ENCODE measurements at places on chromosomes 7 and 10. TPM values are rescaled to one million over a fixed set of nuclear protein-coding genes. Genes with fewer than 3 reads are reported as not detected.
A peak's percentile ranks its signal among the peaks of the same experiment; 100 is the strongest.

Gene SLC25A13
- 84.9 TPM for total RNA-seq

Gene HMX2
- total RNA-seq = not detected

Gene PAPOLB
- not detected for total RNA-seq

Gene TRIM73
- total RNA-seq = 4.5 TPM

Gene ZNF804B
- not detected for total RNA-seq

- no peak overlapping the region for H3K4me3 ChIP-seq
- no peaks in the 10 kb centered on the region for H3K4me1 ChIP-seq
- no peak overlapping the region for H3K27ac ChIP-seq
- DNase-seq = no peak
- no peaks in the 10 kb centered on the region for H3K36me3 ChIP-seq
These were observed 279.6 kb downstream of the DNAJB6 start for GRCh38 chr7:157616426-157616825.

DNA sequence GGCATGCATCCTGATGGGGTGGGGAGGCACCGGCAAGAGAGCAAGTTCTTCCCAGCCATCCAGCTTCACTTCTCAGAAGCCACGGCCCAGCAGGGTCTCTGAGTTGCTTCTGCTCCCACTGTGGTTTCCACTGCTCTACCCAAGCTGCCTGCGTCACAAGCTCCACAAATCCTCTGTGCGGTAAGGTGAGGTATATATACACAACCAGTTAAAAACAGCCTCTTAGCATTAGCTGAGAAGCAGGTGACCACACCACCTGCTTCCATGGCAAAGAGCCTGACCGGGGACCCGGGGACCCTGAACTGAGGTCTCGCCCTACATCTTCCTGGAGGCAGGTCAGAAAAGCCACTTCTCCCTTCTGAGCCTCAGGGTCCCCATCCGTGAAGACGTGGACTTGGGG lies 46.9 kb upstream of the NPFFR1 start:
- no peaks in the 10 kb centered on the region for H3K36me3 ChIP-seq
- no peak for DNase-seq
- peaks cover 29% of the 10 kb centered on the region for H3K4me1 ChIP-seq
- no peak overlapping the region for H3K27ac ChIP-seq
- H3K27me3 ChIP-seq = no peaks in the 10 kb centered on the region
- H3K4me3 ChIP-seq = no peak overlapping the region

DNA sequence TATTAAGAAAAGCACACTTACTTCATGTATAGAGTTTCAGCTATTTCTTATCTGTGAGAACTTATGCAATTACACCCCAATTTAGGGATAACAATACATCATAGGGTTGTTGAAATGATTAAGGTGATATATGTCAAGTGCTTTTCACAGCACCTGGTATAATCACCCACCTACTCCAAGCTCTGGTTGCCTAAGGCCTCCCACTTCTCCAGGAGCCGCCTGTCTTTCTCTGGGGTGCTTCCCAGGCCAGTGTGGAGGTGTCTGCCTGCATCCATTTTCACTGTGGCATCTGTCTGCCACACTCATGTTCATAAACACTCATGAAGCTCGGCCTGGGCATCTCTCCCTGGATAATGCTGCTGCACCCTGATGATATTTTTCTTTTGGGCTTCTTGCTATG lies 250.3 kb downstream of the STK31 start:
- H3K27ac ChIP-seq = no peak overlapping the region
- no peaks in the 10 kb centered on the region for H3K36me3 ChIP-seq
- peaks cover 24% of the 10 kb centered on the region for H3K4me1 ChIP-seq
- no peak for DNase-seq
- no peak overlapping the region for H3K4me3 ChIP-seq

- peak overlapping the region; percentile 86 for H3K4me3 ChIP-seq
- peaks cover 11% of the 10 kb centered on the region for H3K36me3 ChIP-seq
- DNase-seq = no peak
- H3K27ac ChIP-seq = peak overlapping the region; percentile 21
- H3K27me3 ChIP-seq = no peaks in the 10 kb centered on the region
These were observed 2.0 kb downstream of the DBF4 start for GRCh38 chr7:87878208-87878735.

- DNase-seq = no peak
- no peaks in the 10 kb centered on the region for H3K27me3 ChIP-seq
- no peak overlapping the region for H3K4me3 ChIP-seq
- no peaks in the 10 kb centered on the region for H3K36me3 ChIP-seq
These were observed 310.5 kb upstream of the HGF start for GRCh38 chr7:82080254-82080927.

GRCh38 chr7:28564755-28565374 lies 152.5 kb downstream of the CREB5 start:
- DNase-seq = no peak
- no peaks in the 10 kb centered on the region for H3K4me1 ChIP-seq
- H3K36me3 ChIP-seq = no peaks in the 10 kb centered on the region
- H3K27me3 ChIP-seq = no peaks in the 10 kb centered on the region
- H3K4me3 ChIP-seq = no peak overlapping the region

DNA sequence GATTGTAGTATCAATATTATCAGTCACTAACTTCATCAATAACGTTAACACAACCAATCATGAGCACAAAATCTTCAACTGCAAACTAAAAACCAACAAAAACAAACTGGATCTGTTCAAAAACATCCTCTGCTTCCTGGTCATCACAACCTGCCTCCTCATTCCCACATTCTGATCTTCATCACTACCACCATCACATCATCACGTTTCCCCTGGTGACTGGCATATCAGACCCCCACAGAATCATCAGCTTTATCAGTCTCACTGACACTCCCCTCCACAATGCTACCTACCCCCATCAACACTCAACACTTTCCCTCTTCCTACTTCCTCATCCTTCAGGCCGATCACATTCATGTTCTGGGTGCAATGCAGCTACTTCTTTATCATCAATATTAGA lies 11.4 kb downstream of the XPNPEP1 start:
- H3K4me3 ChIP-seq = no peak overlapping the region
- H3K4me1 ChIP-seq = peaks cover 21% of the 10 kb centered on the region
- H3K36me3 ChIP-seq = peaks cover 16% of the 10 kb centered on the region
- no peak for DNase-seq
- no peaks in the 10 kb centered on the region for H3K27me3 ChIP-seq
- H3K27ac ChIP-seq = no peak overlapping the region

DNA sequence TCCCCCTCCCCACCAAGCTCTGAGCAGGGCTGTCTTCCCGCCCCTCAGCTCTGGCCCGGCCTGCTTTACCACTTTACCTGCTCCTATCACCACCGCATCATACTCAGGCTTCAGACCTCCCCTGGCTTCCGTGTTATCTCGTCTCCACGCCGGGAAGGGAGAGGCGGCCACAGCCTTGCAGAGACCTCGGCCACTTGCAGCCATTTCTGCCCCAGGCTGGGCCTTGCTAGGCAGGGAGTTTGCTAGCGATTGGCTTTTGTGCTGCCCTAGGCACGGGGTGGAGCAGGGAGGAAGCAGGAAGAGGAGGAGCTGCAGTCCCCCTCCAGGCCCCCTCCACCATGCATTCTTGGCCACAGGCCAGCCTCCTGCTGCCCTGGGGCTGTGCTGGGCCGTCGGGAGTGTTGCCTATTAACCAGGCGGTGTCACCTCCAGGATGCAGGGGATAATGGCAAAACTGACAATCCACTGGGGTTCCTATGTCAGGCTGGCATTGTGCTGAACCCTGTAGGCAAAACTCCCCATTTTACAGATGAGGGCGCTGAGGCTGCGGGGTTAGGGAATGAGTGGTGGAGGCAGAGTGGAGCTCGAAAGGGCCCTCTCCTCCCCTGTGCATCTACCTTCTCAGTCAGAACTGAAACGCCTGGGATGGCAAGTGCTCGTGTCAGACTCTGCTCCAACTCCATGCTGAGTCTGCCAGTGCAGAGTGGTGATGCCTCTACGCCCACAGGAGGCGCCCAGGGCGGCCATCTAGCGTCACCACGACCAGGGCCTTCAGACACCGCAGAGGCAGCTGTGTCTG lies at the start of gene PYROXD2:
TSS of gene PYROXD2 (minus strand) at position 251 of the 799 bp plus-strand sequence. CDS start at position 204, 47 bp downstream.
- DNase-seq = peak; percentile 88
- peak within 1 kb of the TSS; percentile 78 for H3K27ac ChIP-seq
- peaks cover 8% of the 10 kb centered on the region for H3K36me3 ChIP-seq
- no peaks in the 10 kb centered on the region for H3K27me3 ChIP-seq
- H3K4me3 ChIP-seq = peak within 1 kb of the TSS; percentile 70
- peaks cover 18% of the 10 kb centered on the region for H3K4me1 ChIP-seq

DNA sequence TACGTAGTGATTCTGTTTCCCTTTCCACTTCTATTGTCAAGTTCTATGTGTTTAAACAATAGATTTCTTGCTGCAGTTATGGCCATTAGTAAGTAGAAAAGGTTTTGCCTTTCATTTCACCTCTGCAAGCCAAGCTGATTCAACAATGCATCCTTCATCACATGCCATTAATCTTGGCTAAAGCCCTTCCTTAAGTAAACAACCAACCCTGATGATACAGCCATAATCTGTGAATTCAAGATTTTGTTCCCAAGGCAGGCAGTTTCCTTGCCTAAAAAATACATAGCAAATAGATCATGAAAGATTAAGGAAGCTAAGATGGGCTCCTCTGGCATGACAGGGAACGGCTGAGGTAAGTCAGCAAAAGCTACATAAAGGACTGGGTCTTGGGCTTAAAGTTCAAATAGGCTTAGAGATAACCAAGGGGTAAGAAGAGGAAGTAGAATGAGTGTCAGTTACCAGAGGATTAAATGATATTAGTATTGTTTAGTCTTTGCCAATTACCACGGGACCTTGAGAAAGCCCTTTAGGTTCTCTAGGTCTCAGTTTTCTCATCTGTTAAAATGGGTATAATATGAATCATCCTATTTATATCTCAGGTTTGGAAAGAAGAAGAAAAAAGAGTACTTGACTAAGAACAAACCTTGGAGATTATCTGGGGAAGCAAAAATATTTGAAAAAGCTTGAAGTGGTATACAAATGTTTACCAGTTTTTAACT lies 35.9 kb upstream of the ANK3 start:
- no peak for DNase-seq
- H3K36me3 ChIP-seq = no peaks in the 10 kb centered on the region
- no peak overlapping the region for H3K27ac ChIP-seq
- H3K27me3 ChIP-seq = no peaks in the 10 kb centered on the region

DNA sequence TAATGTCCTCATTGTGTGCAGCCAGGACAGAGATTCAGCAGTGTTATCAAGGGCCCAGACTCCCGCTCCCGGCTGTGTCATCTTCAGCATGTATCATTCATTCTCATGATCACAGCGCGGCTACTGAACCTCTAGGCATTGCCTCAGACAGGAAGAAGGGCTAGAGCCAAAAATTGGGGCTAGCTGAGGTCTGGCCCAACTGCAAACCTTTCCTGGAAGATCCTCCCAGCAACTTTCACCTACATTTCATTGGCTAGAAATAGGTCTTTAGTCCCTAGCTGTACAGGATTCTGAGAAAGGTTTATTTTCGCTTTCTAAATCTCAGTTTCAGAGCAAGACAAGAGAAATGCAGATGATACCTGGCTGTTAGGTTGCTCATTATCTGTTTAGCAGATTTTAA lies 81.9 kb downstream of the CREM start:
- H3K36me3 ChIP-seq = no peaks in the 10 kb centered on the region
- peaks cover 25% of the 10 kb centered on the region for H3K4me1 ChIP-seq
- H3K27me3 ChIP-seq = no peaks in the 10 kb centered on the region
- DNase-seq = no peak
- no peak overlapping the region for H3K27ac ChIP-seq

- no peak overlapping the region for H3K4me3 ChIP-seq
- H3K27me3 ChIP-seq = no peaks in the 10 kb centered on the region
- H3K27ac ChIP-seq = no peak overlapping the region
These were observed 78.4 kb downstream of the PDE1C start for GRCh38 chr7:31991846-31992245.

DNA sequence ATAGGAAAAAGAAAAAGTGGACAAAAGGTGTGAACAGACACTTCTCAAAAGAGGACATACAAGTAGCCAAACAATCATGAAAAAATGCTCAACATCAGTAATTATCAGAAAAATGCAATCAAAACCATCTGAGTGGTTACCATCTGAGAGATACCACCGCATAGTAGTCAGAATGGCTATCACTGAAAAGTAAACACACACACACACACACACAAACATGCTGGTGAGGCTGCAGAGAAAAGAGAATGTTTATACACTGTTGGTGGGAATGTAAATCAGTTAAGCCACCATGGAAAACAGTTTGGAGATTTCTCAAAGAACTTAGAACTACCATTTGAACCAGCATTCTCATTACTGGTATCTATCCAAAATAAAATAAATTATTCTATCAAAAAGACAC lies 145.7 kb downstream of the CYP26A1 start:
- H3K4me1 ChIP-seq = peaks cover 23% of the 10 kb centered on the region
- DNase-seq = no peak
- H3K27ac ChIP-seq = no peak overlapping the region
- H3K27me3 ChIP-seq = no peaks in the 10 kb centered on the region
- no peaks in the 10 kb centered on the region for H3K36me3 ChIP-seq
- no peak overlapping the region for H3K4me3 ChIP-seq

GRCh38 chr7:133207687-133208086 lies 45.2 kb upstream of the EXOC4 start:
- no peaks in the 10 kb centered on the region for H3K27me3 ChIP-seq
- H3K4me3 ChIP-seq = no peak overlapping the region
- H3K36me3 ChIP-seq = no peaks in the 10 kb centered on the region
- no peak overlapping the region for H3K27ac ChIP-seq
- H3K4me1 ChIP-seq = no peaks in the 10 kb centered on the region

GRCh38 chr10:96986200-96986856 lies 154.2 kb downstream of the LCOR start:
- H3K27me3 ChIP-seq = no peaks in the 10 kb centered on the region
- no peak overlapping the region for H3K27ac ChIP-seq
- H3K4me1 ChIP-seq = no peaks in the 10 kb centered on the region
- peaks cover 20% of the 10 kb centered on the region for H3K36me3 ChIP-seq
- H3K4me3 ChIP-seq = no peak overlapping the region
- no peak for DNase-seq

- no peaks in the 10 kb centered on the region for H3K36me3 ChIP-seq
- H3K4me3 ChIP-seq = no peak overlapping the region
- peak; percentile 68 for DNase-seq
- H3K27me3 ChIP-seq = no peaks in the 10 kb centered on the region
- no peak overlapping the region for H3K27ac ChIP-seq
These were observed 54.5 kb downstream of the RAB18 start for GRCh38 chr10:27558612-27559020.

DNA sequence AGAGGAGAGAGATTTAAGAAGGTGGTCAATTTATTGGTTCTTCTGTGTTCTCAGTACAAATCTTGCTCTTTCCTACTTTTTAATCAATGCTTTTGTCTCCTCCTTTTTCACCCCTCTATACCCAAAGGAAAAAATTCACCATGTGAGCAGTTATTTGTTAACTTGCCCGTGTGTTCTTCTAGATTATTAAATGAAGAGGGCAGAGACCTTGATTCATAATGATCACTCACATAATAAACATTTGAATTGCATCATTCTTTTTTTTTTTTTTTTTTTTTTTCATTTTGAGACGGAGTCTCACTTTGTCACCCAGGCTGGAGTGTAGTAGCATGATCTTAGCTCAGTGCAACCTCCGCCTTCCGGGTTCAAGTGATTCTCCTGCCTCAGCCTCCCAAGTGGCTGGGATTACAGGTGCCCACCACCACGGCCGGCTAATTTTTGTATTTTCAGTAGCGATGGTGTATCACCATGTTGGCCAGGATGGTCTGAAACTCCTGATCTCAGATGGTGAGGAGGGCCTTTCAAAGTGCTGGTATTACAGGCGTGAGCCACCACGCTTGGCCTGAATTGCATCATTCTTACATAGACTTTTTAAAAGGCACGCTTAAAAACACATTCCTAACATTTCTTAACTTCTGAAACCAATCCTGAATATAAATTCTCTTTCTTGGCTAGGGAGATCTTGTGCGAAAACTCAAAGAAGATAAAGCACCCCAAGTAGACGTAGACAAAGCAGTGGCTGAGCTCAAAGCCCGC lies 3.6 kb downstream of the GARS1 start:
- H3K4me1 ChIP-seq = peaks cover 35% of the 10 kb centered on the region
- no peaks in the 10 kb centered on the region for H3K27me3 ChIP-seq
- no peak for DNase-seq
- H3K27ac ChIP-seq = no peak overlapping the region
- H3K36me3 ChIP-seq = peaks cover 42% of the 10 kb centered on the region
